Bladder microvascular endothelial cell (primary cell): ENCODE measurements at places on chromosomes 1 and 21. TPM values are rescaled to one million over a fixed set of nuclear protein-coding genes. Genes with fewer than 3 reads are reported as not detected.

Gene OR6K3
- total RNA-seq: not detected in 2 replicates

Gene RGS16
- total RNA-seq: 1.1 and 3.9 TPM in 2 replicates

Gene FALEC
- not detected in 2 replicates for total RNA-seq

Gene SYNC
- total RNA-seq: 13.0 and 22.1 TPM in 2 replicates

Gene WNT4
- total RNA-seq: 0.25 and 0.32 TPM in 2 replicates

Gene TCEA3
- 0.63 and 1.8 TPM in 2 replicates for total RNA-seq

Gene POU3F1
- total RNA-seq: not detected in 2 replicates

Gene ESPN
- total RNA-seq: 2.0 TPM in 1 of 2 replicates, not detected in the other

Gene TRIM67
- not detected in 2 replicates for total RNA-seq

Gene GBP4
- 19.1 and 24.8 TPM in 2 replicates for total RNA-seq

Gene RIPPLY3
- total RNA-seq: not detected in 2 replicates

Gene PROK1
- not detected in 2 replicates for total RNA-seq

Gene NFYC
- 19.1 and 24.4 TPM in 2 replicates for total RNA-seq

Gene CHODL
- 0.06 and 0.16 TPM in 2 replicates for total RNA-seq

Gene WNT3A
- not detected in 2 replicates for total RNA-seq

Gene WNT9A
- total RNA-seq: 0.97 and 1.7 TPM in 2 replicates

Gene AMY1C
- not detected in 2 replicates for total RNA-seq
